H54 (cell line): ENCODE measurements at places on chromosomes 5 and 9.
A peak's percentile ranks its signal among the peaks of the same experiment; 100 is the strongest.

- no peak for DNase-seq
Measured at GRCh38 chr9:278651-279050, 64.0 kb downstream of the DOCK8 start.

DNA sequence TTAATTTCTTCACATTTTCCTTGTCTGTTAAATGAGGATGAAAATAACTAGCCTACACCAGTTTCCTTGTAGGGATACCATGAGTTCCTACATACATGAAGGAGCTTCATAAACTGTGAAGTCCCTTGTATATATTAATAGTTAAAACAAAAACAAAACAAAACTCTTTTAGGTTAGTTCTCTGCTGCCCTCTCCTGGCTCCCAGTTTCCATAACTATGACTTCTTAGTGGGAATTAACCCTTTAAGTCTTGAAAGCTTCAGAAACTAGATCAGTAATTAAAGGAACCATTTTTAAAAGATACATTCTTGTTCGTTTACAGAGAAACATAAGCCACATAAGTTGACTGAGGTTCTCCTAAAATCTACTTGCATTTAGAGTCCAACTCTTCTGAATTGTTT, 500.0 kb upstream of the C9orf72 start:
- peak; percentile 4 for DNase-seq

GRCh38 chr9:14690948-14691730, 2.1 kb downstream of the ZDHHC21 start:
- no peak for DNase-seq

- DNase-seq = no peak
Measured at GRCh38 chr5:52543594-52543993, 244.1 kb upstream of the ITGA1 start.

GRCh38 chr5:60259730-60260129, 366.2 kb upstream of the PDE4D start:
- DNase-seq = no peak

DNA sequence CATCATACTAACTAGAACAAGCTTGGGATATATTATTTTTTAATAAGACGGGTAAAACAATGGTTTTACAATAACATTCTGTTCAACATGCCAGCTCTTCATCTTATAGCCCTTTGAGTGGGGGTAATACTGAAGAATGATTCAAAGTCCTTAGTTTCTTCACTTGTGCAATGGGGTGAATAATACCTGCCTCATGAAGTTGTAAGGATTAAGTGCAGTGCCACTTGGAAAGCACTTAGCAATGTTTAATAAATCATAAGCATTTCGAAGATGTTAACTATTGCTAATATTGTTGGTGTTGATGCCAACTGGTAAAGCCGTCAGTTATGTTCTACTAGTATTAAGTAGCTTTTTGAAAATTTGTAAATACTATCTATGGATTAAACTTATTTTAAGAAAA, 38.0 kb downstream of the TNPO1 start:
- DNase-seq = no peak

DNA sequence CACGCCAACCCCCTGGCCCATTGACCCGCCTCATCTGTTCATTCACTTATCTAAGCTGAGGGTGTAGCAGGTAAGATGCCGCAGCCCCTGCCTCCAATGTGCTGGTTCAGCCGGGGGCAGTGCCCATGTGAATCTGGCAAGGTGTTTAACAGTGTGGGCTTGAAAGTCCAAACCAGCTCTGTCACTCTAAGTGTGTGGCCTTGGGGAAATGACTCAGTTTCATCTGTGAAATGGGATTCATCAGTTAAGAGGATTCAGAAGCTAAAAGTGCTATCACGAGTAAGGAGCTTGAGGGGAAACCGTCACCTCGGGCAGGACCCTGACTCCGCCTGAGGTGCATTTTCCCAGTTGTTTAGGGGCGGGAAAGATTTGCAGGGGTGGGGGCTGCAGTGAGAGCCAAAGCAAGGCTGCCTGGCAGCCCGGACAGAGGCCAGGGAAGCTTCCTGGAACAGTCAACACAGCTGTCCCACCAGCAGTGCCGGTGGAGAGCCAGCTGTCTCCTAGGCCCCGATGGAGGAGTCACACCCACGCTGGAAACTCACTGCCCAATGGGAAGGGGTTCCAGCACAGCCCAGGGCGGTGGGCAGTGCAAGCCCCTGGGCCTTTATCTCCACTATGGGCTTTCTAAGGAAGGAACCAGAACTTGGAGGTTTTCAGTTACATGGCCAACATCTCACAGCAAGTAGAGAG, 9.7 kb upstream of the URM1 start:
- DNase-seq = no peak

- no peak for DNase-seq
Measured at GRCh38 chr9:84054341-84055010, 73.9 kb downstream of the RMI1 start.

- no peak for DNase-seq
Measured at GRCh38 chr9:8533681-8534080, 734.1 kb upstream of the DMAC1 start.

- no peak for DNase-seq
Measured at GRCh38 chr5:122385286-122385685, 73.2 kb downstream of the SNCAIP start.

DNA sequence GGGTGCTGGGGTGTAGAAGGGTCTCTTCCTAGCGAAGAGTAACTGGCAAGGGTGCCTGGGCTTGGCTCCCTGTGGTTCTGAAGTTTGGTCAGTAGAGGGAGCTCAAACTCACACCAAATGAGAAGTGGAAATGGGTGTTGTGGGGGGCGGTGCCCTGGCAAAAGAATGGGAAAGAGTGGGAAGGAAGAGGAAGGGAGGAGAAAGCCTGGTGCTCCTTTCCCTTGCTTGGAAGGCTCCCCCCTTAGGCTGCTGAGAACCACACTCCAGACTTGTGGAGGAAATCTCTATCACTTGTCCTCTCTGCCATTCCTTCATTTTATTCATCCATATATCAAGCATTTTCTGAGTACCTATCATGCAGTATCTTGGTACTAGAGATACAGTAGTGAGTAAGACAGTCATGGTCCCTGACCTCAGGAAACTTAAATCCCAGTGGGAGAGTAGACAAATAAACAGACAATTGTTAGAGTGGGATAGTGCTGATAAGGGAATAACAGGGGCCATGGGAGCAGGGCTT, 13.0 kb downstream of the SLC4A9 start:
- peak; percentile 65 for DNase-seq

DNA sequence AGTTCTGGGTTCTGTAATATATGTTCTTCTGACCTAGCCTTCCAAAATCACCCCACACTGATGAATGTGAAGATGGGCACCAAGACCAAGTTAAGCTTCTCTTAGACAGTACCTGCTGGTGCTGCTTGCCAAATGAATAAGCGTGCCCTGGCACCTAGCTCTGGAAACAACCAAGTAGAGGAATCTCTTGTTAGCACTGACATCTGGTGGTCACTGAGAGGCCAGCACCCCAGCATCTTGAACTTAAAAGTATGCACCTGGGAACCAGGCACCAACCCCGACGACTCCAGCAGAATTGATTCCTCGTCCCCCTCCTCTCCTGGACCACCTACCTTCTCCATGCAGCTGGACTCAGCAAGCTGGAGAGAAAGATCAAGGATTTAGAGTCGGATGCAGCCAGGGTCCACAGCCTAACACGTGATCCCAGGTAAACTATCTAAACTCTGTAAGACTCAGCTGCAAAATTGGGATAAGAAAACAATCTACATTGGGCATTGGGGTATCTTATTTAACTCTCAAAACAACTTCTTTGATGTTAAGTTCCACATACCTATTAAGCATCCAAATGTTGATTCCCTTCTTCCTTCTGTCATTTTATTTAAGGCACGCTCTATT, 89.8 kb downstream of the SLC1A3 start:
- DNase-seq = peak; percentile 71

DNA sequence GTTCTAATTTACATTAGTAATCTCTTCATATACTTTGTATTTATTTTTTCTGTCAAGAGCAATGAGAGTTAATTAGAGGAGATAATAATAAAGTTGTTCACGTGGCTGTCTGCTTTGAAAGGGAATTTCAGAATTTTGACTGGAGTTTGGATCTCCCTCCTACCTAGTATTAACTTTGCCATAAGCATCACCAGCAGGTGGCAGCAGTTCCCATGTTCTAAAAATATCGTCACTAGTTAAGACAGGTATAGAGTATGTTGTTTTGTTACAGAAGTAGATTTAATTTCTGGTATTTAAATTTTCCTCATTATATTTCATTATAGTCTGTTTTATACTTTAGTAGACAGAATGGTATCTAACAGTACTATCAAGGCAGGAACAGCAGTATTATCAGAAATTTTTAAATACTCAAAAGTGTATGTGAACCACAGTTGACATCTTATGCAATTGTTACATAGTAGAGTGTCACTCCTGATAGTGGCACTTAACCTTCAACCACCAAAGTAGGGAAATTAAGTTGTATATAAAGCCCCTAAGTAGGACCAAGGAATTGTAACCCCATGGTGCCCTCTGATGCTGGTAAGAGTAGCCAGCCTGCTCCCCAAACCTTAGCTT, 20.4 kb downstream of the GNPDA1 start:
- DNase-seq = peak; percentile 38

- no peak for DNase-seq
Measured at GRCh38 chr9:98552331-98552730, 156.4 kb downstream of the GABBR2 start.

GRCh38 chr5:137845472-137845871, 22.2 kb upstream of the MYOT start:
- DNase-seq = no peak

GRCh38 chr5:80937584-80938356, 22.4 kb upstream of the RASGRF2 start:
- DNase-seq = no peak

DNA sequence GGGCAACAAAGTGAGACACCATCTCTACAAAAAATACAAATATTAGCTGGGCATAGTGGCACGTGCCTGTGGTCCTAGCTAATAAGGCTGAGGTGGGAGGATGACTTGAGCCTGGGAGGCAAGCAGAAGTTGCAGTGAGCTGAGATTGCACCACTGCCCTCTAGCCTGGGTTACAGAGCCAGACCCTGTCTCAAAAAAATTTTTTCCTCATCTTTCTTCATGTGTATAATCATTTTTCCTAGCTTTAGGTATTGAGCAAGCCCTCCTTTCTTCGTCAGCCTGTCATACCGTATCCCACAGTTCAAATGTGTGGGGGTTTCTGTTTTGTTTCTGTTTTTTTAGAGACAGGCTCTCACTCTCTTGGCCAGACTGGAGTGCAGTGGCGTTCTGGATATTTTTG, 41.3 kb downstream of the EHMT1 start:
- no peak for DNase-seq

GRCh38 chr5:52840277-52841050, 52.7 kb downstream of the ITGA1 start:
- DNase-seq = no peak

GRCh38 chr9:13750639-13751038, 471.1 kb upstream of the MPDZ start:
- no peak for DNase-seq
